Activated CD8-positive, alpha-beta memory T cell treated with anti-CD3 and anti-CD28 coated beads for 48 hours (primary cell): ENCODE measurements at places on chromosomes 5 and 9.

DNA sequence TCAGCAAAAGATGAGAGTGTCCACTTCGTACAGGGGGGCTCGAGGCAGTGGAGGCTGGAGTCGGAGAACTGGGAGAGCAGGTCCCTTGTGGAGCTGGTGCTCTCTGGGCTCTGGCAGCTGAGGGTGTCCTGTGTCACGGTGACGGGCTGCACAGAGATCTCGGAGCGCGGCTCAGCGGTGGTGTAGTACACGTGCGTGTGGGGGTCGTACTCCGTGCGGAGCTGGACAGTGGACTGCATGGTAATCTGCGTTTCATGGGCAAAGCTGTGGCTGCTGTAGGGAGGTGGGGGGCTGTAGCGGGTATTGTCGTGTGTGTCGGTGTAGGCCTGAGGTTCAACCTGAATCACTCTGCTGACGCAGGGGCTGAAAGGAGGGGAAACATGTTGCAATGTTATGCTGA lies 48.0 kb downstream of the PTCH1 start:
- DNase-seq: no peak

GRCh38 chr5:180109920-180110319 lies 38.4 kb upstream of the RNF130 start:
- no peak for DNase-seq

- DNase-seq: no peak
Measured at GRCh38 chr9:96128880-96129279, 173.1 kb downstream of the HSD17B3 start.

DNA sequence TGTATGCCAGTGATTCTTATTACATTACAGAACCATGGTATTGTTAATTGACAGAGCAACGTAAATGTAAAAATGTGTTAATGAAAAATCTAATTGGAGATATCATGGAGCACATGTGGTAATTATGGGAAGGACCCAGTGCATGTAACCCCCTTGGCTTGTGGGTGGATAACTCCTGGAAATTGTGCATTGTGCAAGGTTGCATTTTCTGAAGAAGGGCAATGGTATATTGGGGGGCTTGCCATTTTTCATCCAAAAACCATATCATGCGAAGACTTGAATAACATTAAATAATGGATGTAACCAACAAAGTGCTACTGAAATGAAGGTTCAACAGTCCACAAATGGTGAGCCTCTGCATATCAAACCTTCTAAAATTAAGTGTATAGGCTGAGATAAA lies 47.6 kb downstream of the BASP1 start:
- no peak for DNase-seq

GRCh38 chr9:38322937-38323336 lies 69.6 kb upstream of the ALDH1B1 start:
- no peak for DNase-seq

DNA sequence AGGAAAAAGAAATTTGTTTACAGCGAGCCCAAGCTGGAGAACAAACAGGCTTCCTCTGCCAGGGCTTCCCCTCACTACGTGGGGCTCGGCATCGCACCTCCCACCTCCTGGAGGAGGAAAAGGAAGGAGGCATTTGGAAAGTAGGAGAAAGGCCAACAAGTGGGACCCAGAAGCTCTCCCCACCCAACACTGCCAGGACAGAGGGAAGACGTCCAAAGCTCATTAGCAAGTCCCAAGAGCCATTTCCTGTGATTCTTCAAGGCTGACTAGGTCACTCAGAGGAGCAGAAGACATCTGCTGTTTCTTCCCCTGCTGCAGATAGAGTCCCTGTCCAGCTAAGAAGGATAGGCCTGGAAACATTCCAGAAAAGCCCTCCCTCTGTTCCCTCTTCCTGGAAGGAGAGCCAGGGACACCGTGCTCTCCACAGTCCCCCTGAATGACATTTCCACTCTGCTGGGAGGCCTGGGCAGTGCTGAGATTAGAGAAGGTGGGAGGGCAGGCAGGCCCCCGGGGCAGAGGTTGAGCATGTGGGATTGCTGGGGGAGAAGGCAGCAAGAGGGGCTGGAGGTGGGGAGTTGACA lies 57.0 kb upstream of the NEURL1B start:
- DNase-seq: no peak

DNA sequence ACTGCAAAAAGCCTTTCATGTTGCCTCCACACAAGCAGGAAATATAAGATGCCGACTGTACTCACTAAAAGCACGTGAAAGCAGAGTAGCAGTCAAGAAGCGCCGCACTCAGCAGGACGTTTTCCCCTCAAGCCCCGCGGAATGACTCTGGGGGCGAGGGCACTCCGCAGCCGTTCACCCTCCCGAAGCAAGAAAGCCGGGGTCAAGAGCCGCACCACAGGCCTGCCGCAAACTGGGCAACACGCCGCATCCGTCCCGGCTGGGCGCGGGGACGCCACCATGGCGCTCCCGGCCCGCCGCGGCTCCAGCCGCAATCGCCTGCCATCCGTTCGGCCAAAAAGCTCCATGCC lies 364 bp downstream of the RPS6 start:
- DNase-seq: no peak

DNA sequence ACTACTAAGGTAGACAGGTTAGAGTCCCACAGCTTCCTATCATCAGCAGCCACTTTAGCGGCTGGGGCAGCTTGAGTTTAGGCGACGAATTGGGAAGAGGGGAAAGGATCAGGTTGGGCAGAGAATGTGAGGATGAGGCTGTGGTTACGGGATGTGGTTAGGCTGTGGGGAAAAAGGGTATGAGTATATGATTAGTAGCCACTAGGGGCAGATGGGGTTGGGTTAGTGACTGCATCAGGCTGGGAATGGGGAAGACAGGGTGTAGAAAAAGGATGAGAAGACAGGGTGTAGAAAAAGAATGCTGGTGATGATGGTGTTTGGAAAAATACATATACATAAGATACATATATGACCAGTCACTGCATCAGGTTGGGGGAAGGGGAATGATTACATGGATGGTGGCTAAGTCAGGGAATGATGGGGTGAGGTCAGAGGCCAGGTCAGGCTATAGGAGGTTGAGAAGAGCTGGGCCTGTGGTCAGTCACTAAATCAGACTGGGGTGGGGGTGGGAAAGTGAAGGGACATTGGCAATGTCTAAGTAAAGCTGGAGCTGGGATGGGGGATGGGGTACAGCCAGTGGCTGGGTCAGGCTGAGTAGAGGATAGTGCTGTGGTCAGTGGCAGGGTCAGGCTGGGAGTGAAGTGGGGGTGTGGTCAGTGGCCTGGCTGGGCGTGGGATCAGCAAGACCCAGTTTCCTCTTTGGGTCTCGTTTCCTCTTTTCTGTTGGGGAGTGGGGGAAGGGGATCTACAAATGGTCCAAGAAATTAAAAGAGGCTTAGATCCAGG lies 2.1 kb downstream of the TLN1 start:
- no peak for DNase-seq
